Activated gamma-delta T cell treated with anti-CD3 and anti-CD28 coated beads, Interleukin-2, amount 50 U/mL, for 16 hours (primary cell): ENCODE measurements at places on chromosomes 1 and 21.
A peak's percentile ranks its signal among the peaks of the same experiment; 100 is the strongest.

DNA sequence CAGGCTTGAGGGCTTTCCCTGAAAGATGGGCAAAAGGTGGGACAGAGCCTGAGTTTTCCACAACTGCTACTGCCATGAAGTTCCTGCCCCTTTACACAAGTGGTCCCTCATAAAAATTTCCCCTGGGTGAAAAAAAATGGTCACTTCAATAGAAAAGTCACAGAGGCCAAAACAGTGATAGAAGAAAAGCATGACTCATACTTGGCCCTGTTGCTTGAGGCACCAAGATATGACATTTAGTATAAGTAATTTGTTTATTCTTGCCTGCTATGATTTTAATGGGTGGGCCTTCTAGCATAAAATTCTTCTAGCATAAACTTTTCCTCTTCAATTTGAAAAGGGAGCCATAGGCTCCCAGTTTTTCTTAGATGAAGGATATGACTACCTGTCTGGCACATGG, 280.2 kb downstream of the DPYD start:
- no peak for DNase-seq

DNA sequence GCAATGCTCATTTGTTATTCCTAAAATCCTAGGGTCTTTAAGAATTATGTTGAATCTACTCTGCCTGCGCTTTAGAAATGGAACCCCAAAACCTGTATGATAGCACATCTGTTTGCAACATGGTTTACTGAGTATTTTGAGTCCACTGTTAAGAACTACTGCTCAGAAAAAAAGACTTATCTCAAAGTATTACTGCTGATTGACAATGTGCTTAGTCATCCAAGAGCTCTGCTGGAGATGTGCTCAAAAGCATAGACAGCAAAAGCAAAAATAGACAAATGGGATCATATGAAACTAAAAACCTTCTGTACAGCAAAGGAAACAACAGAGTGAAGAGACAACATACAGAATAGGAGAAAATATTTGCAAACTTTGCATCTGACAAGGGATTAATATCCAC, 107.0 kb downstream of the CTH start:
- DNase-seq: no peak

- peak; percentile 49 for DNase-seq
Measured at GRCh38 chr21:46550116-46550941, 54.6 kb downstream of the S100B start.

- no peak for DNase-seq
Measured at GRCh38 chr1:31239653-31240241, at the start of gene NKAIN1. Gene NKAIN1, minus strand, starts transcription at chr1:31239887. Its CDS starts 340 bp downstream, at chr1:31239547.

DNA sequence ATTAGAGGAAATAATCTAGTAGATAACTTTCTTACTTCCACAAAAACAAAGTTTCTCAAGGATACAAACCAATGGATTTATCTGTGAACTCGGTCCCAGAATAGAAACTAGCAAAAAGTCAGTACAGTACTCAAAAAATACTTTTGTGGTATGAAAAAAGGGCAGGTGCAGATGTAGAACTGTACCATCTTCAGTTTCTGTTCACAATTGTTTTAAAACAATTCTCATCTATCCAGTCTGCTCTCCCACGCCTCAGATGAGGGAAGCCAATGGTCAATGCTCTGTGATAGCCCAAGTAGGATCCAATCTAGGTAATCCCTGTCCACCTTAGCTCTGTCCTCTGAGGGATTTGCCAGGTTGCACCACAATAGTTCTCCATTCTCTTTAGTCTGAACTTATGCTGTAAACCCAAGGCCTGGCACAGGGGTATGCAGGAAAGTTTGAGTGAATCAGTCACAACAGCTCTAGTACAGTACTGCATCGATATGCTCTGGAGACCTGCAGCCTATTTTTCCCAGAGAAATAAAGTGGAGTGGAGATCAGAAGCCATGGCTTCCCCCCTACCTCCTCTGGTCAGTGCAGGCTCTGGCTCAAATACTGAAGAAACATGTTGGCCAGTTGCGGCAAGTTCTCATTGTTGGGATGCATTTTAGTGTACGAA, 1.4 kb downstream of the KTI12 start:
- no peak for DNase-seq

DNA sequence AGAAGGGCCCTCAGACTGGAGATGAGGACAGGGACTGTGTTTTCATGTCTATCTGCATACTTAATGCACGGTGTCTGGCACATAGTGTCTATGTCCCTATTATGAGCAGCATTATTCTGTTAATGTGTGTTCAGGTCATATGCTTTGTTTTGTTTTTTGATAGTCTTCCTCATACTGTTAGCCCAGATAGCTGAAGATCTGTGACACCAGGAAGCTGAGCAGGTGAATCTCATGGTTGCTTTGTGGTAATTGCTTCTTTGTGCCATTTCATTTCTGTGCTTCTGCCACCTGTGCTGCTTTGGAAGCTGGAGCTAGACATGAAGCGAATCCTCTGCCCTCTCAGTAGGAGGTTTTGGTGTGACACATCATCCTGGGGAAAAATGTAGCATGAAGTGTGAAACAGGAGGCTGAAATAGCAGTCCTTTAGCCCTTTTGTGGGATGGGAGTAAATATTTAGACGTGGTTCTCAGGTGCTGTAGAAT, 15.8 kb downstream of the SMAP2 start:
- DNase-seq: no peak

GRCh38 chr1:244341455-244342450, 110.0 kb downstream of the ADSS2 start:
- no peak for DNase-seq

DNA sequence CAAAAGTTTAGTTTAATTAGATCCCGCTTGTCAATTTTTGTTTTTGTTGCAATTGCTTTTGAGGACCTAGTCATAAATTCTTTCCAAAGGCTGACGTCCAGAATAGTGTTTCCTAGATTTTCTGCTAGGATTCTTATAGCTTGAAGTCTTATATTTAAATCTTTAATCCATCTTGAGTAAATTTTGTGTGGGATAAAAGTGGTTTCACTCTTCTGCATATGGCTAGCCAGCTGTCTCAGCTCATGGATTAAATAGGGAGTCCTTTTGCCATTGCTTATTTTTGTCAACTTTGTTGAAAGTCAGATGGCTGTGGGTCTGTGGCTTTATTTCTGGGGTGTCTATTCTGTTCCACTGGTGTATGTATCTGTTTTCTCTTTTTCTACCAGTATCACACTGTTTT, 801.3 kb upstream of the ADGRL4 start:
- DNase-seq: no peak

DNA sequence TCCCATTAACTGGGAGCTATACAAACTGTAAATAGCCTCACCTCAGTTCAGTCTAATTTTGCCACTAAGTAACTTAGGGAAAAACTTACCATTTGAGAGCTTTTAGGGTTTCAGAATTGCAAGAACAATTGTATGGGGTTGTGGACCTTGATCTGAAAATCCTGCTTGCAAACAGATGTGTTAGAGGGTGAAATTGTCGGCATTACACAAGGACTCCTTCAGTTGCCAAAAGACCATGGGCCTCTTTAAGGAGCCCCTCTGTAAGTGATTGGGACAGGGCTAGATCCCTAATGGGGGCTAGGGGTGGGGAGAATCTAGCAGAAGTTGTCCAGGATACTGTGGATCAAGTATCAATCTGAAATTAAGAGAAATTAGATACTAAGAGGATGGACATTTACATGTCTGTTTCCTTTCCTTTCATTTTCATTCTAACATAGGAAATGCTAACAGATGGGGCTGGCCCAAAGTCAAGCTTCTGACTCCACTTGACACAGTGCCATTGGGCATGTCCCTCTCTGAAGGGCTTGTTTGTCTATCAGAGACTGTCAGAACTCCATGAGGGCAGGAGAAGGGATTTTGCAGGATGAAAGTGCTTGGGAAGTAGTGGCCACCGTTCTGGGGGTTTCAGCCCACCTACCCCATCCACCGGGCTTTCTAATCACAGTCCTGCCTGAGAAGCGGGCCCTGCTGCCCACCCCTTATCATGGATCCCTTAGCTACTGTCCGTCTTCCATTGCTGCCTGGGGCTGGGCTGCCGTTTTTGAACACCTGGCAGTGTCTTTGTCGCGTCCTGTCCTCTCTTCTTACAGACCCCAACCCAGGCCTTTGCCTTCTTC, 54.7 kb downstream of the STUM start:
- DNase-seq: no peak

DNA sequence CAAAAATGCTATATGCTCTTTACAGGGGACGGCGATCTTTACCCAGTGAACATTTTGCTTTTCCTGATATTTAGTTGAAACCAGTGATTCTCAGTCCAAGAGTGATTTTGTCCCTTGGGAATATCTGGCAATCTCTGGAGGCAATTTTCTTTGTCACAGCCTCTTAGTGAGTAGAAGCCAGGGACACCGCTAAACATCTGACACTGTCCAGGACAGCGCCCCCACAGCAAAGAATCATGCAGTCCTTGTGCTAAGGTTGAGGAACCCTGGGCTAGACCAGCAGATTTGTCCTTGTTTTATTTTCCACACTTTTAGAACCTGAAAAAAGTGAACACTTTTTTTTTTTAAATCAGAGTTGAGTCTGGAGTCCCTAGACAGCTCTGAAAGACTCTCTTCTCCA, 13.1 kb downstream of the EVA1C start:
- DNase-seq: no peak
